ENCODE measurements at places on chromosomes 6 and 20.

GRCh38 chr6:108294297-108294726, 542 bp upstream of the AFG1L start:
- no peak for DNase-seq

- DNase-seq, result peak; percentile 58
Measured at GRCh38 chr6:6003621-6004366, 2.9 kb downstream of the NRN1 start.

- no peak for DNase-seq
Measured at GRCh38 chr6:136890194-136890839, 31.8 kb upstream of the SLC35D3 start.

DNA sequence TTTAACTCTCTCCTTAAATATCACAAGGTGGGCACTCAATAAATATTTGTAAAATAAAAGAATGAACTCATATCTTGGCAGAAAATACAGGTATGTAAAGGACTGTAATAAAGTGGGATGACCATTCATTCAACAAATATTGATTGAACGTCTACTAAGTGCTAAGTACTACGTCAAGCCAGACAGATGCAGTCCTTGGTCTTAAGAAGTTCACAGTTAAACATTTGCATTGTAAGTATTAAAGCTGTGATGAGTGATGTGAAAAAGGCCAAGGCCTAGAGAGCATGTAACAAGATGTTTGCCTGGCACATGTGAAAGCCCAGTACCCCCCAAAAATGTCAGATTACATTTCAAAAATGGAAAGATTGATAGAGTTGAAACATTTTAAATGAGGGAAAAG, 130.1 kb upstream of the TMEM170B start:
- no peak for DNase-seq

DNA sequence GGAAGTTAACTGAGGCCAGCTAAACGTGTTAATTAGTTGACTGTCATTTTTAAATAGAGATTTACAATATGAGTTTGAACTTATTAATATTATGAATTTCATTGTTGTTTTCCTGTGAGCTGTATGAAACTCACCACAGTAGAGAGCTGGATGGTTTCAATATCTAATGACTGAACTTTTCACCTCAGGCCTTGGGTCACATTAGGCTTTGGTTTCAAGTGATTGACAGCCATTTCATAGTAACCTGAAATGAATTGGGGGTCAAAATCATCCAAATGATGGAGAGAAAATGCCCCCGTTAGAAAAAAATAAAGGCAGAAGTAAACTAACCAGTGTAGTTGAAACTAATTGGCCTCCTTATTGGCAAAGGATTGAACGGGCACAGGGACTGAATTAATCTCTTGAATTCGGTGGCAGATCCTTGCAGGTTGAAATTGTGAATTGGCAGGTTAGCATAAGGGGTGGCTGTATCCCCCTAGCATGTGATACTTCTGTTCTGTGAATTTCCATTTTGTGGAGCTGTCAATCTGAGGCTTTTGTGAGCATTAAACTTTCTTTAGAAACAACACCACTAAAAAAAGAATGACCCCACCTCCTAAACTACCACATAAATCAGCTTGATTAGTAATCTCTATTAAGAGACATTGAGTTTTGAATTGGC, 155.1 kb upstream of the MMS22L start:
- DNase-seq, result no peak

DNA sequence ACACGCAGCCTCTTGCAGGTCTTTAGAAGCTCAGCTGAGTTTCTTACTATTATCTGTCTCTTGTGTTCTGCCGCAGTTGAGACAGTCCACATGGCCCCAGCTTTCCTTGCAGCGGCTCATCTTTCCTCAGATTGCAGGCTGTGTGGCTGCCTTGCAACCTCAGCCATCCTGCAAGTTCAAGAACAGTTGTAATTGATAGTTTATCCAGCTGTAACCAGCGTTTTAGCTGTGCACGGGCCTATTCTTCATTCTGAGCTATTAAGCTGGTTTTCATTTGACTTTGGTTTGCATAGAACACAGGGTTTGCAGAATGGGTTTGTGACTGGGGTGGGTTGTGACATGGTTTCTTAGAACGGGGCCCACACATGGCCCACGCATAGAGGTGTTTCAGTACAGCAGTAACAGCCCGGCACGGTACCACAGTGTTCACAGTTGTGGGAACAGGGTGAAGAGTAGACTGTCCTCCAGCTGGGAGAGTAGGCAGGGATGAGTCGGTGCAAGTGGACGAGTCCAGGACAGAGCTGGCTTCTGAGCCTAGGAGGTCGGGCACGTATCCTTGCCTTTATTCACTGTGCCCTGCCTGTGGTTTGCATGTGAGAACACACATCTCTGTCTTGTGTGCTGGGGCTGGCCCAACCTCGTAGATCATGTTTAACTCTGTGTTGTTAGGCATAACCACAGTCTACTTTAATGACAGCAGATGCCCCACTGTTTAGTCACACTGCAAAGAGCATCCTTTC, 89.2 kb downstream of the RPP40 start:
- DNase-seq, result no peak

GRCh38 chr6:20412682-20413073, 11.0 kb downstream of the E2F3 start:
- no peak for DNase-seq

- DNase-seq, result peak; percentile 61
Measured at GRCh38 chr20:44717986-44718385, 2.8 kb downstream of the CCN5 start.

DNA sequence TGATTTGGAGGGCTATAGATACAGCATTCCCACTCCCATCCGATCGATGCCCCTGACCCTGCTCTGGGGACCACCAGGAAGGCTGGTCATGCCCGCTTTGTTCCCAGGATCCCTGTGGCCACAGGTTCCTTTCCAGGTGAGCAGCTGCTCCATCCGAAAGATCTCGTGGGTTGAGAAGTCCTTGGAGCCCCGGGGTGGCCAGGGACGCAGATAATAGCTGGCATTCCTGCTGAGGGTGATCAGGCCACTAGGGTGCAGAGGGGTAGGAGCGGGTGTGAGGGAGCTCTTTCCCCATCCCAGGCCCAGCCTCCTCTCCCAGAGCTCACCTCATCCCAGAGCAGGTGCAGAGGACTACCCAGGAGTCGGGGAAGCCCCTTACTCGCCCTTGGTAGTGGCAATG, 7.4 kb downstream of the ADAM33 start:
- DNase-seq, result no peak

DNA sequence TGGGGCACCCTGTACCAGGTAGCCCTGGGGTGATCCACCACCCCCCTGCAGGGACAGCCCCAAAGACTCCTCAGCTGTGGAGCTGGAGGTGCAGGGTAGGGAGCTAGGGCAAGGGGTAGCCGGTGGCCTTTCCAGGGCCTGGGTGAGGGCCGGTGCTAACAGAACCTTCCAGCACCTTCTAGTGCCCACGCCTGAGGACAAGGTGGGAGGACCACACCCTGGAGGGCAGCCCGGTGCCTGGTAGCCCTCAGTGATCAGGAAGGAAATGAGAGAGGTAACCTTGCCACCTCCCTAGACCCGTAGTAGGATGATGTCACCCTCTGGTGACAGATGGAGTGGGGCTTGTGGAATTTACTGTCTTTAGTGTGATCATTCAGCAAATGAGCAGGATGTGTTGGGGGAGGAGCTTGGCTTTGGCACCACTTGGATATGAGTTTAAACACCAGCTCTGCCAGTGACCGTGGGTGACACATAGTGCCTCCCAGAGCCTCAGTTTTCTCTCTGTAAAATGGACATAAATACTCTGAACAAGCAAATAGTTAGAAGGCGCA, 187.7 kb downstream of the NFATC2 start:
- DNase-seq, result no peak

DNA sequence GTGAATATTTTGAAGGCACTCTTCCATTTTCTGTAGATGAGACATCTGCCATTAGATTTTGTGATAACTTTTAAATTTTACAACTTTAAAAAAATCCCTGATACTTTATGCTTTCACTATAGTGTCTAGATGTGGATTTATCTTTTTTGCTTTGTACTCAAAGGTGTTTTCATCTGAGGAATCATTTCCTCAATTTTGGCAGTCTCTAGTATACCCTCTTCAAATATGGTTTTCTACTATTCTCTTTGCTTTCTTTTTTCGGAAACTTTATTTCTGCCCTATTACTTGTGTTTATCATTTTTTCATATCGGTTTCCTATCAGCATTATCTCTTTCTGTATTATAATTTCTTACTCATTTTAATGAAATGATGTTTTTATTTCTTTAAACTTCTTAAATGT, 62.2 kb downstream of the SLX4IP start:
- no peak for DNase-seq

DNA sequence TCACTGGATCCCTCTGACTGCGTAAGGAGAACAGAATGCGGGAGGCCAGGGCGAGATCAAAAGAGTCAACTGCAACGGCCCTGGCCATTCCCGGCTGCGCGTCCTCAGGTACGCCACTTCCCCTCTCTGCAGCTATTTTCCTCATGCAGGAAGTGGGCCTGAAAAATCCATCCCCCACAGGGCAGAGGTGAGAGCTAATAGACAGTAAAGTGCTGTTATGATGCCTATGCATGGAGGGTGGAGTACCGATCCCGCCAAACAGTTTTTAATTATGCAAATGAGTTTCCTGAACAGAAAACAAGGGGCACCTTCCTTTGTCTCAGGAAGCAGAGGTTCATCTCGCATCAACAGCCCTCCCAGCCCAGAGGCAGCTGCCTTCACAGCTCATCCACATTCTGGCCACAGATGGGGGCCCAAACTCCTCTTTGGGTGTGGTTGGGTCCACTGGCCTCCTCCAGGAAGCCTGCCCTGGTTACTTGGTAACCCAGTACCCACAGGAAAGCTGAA, 9.3 kb downstream of the PREX1 start:
- DNase-seq, result no peak

Measured in glutamatergic neuron (in vitro differentiated cells).